Stimulated activated CD4-positive, alpha-beta T cell treated with anti-CD3 and anti-CD28 coated beads, Interleukin-12 subunit alpha, Interleukin-12 subunit beta, amount 100 ng/mL, for 24 hours (primary cell): ENCODE measurements at places on chromosomes 13 and 19.

DNA sequence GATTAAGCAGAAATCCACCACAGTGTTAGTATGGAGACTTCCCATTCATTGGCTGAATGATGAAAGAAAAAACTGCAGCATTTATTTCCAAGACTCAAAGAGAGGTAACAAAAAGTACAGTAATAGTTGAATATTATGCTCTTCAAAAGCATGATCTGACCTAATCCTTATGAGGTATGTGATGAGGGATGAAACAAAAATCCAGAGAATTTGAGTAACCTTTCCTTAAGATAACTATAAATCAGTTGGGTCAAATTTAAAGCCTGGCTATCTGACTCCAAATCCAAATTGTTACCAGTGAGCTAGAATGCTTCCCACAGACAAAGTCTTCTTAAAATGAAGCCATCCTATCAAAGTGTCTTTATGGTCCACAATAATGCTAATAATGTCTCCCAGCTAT, 38.1 kb downstream of the NUFIP1 start:
- DNase-seq = no peak

DNA sequence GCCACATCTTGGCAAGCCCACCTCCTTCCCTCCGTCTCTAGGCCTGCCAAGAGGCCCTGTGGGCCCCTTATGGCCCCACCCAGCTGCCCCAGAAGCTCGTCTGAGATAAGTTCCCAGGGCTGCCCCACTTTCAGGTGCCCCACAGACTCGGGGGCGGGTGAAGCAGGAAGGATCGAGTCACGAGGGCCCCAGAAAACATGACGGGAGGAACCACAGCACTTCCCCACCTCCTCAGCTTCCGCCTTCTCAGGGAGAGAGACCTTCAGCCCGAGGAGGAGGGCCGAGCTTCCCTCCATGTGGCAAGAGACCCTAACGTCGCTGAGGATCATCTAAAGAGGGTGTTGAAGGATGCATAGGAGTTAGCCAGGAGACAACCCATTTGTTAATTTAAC, 4.5 kb upstream of the IL12RB1 start:
- peak; percentile 78 for DNase-seq

DNA sequence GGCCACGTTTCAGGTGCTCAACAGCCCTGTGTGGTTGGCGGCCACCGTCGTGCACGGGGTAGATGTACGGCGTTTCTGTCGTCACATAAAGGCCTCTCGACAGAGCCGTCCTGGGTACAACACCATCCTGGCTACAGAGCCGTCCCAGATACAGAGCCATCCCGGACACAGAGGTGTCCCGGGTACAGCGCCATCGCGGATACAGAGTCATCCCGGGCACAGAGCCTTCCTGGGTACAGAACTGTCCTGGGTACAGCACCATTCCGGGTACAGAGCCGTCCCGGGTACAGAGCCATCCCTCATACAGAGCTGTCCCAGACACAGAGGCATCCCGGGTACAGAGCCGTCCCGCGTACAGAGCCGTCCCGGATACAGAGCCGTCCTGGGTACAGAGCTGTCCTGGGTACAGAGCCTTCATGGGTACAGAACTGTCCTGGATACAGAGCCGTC, 222.7 kb upstream of the SOX1 start:
- DNase-seq = no peak

- DNase-seq = no peak
These were observed 12.6 kb downstream of the RTBDN start for GRCh38 chr19:12821761-12822160.

DNA sequence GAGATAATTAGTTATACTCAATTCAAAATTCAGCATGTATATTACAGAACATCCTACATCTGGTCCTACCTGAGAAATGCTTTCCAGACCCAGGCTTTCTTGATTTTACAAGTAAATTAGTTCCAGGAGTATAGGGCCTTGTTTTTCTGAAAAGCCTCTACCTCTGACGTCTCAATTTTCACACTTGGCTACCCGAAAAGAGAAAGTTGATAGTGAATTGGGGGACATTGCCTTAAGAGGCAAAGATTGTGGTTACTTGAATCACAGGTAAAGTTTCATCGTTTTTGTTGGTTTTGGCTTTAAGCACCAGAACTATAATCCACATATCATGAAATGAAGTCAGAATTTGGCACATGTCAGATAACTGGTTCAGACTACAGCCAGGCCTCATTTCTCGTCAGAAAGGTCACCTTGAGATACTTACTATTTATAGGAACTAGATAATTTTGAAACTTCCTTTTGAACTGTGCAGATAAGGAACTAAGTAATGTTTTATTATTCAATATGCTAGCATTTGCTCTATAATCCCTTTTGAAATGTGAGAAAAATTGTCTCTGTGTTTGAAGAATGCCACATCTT, 30.8 kb downstream of the FAM124A start:
- DNase-seq = no peak

- no peak for DNase-seq
These were observed 548.6 kb upstream of the SLITRK5 start for GRCh38 chr13:87122551-87122950.

GRCh38 chr13:57114945-57115344, 25.8 kb upstream of the PRR20A start:
- no peak for DNase-seq

- no peak for DNase-seq
These were observed 153.4 kb upstream of the TSHZ3 start for GRCh38 chr19:31502536-31503170.

DNA sequence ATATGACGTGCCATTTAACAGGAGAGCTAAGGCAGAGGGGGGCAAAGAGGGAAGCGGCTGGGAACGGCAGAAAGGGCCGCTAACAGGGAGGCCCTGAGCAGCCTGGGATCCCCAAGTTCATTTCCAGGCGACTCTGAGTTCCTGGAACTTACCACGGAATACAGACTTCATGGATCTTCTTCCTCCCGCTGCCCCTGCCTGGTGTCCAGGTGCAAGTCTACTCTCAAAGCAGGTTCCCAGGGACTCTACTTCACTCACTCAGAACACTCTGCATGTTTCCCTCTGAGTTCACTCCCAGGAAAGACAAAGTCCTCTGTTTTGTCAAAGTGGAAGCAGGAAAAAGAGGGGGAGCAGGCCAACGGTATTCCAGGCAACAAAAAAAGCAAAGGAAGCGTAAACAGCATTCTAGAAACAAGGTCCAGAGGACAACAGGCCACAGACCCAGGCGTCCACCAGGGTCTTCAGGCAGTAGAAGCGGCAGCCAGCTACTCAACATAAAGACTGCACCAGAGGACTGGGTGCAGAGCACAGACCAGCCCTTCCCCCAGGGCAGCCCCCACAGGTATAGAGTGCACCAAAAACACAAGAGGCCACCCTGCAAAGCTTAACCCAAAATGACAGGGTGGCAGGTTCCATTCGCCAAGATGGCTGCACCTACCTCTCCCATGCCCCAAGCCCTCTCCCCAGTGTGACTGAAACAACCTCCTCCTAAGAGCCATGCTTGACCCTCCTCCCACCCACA, 3.0 kb downstream of the MIER2 start:
- no peak for DNase-seq

- DNase-seq = no peak
These were observed 4.1 kb downstream of the SLC17A7 start for GRCh38 chr19:49437231-49437630.

GRCh38 chr13:52159159-52159982, at the start of gene NEK3:
Gene NEK3, minus strand, starts transcription at chr13:52159597. Its CDS starts 3,406 bp downstream, at chr13:52156191.
- peak; percentile 26 for DNase-seq

DNA sequence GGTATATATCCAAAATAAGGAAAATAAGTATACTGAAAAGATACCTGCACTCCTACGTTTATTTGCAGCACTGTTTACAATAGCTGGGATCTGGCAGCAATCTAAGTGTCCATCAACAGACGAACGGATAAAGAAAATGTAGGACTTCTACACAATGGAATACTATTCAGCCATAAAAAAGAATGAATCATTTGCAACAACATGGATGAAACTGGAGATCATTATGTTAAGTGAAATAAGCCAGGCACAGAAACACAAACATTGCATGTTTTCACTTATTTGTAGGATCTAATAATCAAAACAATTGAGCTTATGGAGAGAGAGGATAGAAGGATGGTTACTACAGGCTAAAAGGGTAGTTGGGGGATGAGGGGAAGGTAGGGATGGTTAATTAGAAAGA, 494.0 kb downstream of the UQCRFS1 start:
- no peak for DNase-seq

DNA sequence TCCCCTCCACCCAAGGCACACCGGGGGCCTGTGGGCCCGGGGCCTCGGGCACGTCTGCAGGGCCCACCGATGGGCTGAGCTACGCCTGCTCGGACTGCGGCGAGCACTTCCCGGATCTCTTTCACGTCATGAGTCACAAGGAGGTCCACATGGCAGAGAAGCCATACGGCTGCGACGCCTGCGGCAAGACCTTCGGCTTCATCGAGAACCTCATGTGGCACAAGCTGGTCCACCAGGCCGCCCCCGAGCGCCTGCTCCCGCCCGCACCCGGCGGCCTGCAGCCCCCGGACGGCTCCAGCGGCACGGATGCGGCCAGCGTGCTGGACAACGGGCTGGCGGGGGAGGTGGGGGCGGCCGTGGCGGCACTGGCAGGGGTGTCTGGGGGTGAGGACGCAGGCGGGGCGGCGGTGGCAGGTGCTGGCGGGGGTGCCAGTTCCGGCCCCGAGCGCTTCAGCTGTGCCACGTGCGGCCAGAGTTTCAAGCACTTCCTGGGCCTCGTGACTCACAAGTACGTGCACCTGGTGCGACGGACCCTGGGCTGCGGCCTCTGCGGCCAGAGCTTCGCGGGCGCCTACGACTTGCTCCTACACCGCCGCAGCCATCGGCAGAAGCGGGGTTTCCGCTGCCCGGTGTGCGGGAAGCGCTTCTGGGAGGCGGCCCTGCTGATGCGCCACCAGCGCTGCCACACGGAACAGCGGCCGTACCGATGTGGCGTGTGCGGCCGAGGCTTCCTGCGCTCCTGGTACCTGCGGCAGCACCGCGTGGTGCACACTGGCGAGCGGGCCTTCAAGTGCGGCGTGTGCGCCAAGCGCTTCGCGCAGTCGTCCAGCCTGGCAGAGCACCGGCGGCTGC, 8.6 kb downstream of the ZNF784 start:
- DNase-seq = no peak

- DNase-seq = no peak
These were observed 3.7 kb downstream of the CDC34 start for GRCh38 chr19:535017-535835.

- DNase-seq = no peak
These were observed 669.6 kb downstream of the PCDH17 start for GRCh38 chr13:58300974-58301681.

- DNase-seq = no peak
These were observed 16.6 kb upstream of the RAB8A start for GRCh38 chr19:16095071-16095571.

DNA sequence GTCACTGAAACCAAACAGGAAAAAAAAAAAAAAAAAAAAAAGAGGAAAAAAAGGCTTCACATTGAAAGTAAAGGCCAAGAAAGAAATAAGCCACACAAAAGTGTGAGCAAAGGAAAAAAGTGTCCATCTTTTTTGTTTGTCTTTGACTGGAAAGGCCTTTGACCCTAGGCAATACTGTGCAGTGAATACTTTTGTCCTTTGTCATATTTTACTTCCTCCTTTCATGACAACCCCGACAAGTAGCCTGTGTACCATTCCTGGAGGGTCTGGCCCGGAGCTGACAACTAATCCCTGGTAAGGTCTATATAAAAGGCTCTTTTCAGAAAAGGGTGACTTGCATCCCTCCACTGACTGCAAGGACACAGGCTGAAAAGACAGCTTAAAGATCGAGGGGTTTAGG, 12.9 kb upstream of the MICU2 start:
- no peak for DNase-seq

DNA sequence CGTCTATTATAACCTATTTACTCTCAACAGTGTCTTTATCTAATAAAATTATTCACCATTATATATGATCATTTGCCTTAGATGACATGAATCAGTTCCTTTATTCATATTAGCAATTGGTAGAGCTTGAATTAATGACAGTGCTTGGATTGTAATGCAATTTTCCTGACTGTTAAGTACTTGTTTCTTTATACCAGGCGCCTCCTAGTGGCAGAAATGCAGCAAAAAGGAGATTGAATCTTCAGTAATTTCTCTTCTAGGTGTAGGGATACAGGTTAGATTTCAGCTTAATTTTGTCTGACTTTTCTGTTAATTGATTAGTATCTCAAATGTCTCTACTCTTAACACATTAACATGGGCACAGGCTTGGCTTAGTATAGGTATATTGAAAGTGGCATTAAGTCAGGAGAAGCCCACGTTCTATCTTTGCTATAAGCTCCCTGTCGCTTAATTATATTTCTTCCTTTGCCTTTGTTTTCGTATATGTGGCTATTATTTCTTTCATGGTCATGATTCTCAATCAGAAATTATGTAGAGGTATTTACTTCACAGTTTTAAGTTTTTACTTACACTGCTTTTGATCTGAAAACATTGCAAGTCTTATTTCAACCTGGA, 9.1 kb upstream of the LHFPL6 start:
- peak; percentile 58 for DNase-seq

GRCh38 chr13:43273362-43273761, 250.0 kb downstream of the DNAJC15 start:
- DNase-seq = no peak

GRCh38 chr13:30971575-30971974, 39.1 kb downstream of the TEX26 start:
- no peak for DNase-seq

DNA sequence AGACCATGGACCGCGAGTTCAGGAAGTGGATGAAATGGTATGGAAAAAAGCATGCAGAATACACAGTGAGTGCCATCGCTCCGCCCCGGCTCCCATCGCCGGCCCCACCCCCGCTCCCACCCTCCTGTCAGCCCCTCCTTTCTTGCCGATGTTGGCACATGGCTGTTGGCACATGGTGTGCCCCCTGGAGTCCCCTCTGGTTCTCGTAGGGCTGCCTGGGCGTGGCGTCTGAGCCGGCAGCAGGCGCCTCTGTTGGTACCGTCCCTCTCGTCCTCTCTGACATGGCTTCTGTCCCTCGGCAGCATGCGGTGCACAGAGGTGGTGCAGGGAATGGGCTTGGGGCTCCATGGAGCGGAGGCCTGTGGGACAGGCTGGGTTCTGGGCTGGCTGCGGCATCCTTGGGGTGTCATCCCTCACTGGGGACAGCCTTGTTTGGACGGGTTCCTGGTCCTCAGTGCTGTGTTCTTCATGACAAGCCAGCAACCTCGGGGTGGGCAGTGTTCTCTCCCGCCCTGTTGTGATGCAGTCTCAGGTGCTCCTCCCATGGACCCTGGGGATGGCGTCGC, 30.9 kb downstream of the DOT1L start:
- DNase-seq = no peak

GRCh38 chr13:52925775-52926285, 77.4 kb upstream of the PCDH8 start:
- DNase-seq = no peak

DNA sequence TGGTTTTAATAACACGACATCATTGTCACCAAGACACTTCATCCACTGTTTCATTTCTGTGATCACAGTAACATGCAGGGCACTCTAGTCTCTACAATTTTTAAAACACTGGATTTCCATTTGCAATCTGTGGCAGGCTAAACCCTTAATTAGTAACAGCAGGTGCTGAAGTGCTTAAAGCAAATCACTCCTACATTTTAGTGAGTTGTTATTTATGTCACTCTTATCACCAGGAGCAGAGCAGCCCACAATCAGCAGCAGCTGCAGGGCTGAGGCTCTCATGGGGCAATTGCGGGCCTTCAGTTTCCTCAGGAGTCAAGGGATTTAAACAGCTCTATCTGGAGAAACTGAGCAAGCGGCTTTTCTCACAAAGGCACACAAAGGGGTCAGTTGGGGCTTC, 1.6 kb downstream of the SOHLH2 start:
- DNase-seq = no peak

GRCh38 chr19:5960005-5961001, 17.6 kb downstream of the RANBP3 start:
- DNase-seq = no peak
